ENCODE measurements at places on chromosomes 7 and 10. TPM values are rescaled to one million over a fixed set of nuclear protein-coding genes. Genes with fewer than 3 reads are reported as not detected.

Gene SLC13A1
- not detected for total RNA-seq

DNA sequence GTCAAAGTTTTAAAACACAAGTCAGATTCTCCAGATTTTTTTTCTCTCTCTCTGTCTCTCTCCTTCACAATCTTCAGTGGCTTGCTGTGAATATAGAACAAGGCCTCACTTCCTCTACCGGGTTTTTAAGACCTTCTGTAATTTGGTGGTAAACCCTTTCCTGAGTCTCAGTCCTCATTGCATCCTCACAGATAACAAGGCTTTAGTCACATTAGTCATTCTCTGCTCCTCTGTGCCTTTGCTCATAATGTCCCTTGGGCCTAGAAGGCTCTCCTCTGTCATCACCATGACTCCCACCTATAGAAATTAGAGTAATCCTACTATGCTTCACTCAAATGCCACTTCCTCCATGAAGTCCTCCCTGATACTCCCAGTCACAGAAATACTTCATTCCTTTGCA is 172.7 kb upstream of the HPS1 start:
- DNase-seq: no peak

- no peak for DNase-seq
Observed at GRCh38 chr10:52599551-52600200, 172.9 kb downstream of the MBL2 start.

GRCh38 chr10:11448190-11448544 is 163.3 kb downstream of the USP6NL start:
- no peak for DNase-seq

DNA sequence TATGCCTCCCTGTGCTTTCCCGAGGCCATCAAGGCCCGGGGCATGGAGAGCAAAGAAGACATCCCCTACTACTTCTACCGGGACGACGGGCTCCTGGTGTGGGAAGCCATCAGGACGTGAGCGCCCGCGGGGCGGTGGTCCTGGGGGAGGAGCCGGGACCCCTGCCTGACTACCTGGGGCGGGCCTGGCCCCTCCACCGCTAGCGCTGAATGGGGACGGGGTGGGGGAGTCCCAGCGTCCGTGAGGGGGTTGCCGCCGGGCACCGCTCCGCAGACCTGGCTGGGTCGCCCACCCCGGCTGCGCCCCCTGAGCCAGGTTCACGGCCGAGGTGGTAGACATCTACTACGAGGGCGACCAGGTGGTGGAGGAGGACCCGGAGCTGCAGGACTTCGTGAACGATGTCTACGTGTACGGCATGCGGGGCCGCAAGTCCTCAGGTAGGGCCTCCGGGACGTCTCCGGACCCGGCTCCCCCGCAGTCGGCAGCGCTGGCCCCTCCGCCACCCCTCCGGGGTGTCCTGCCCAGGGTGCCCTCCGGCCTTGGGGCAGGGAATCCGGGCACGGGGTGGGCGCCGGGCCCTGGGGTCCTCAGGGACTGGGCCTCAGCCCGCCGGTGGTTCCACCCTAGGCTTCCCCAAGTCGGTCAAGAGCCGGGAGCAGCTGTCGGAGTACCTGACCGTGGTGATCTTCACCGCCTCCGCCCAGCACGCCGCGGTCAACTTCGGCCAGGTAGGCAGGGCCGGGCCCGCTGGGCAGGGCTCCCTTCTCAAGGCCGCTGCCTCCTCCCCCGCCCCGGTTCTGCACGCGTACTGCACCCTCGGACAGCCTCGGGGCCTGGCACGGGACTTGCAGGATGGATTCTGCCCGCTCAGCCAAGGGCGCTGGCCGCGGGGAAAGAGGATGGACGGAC is 69.3 kb downstream of the ALOX5 start:
- no peak for DNase-seq

GRCh38 chr7:20232848-20233247 is 15.7 kb upstream of the MACC1 start:
- no peak for DNase-seq

Gene ACSM6
- not detected for total RNA-seq

Gene PLEKHS1
- not detected for total RNA-seq

GRCh38 chr7:158056761-158057160 is 530.9 kb downstream of the PTPRN2 start:
- DNase-seq: no peak

Gene CRPPA
- total RNA-seq: 1.8 TPM

Gene VWA2
- 1.2 TPM for total RNA-seq
